ENCODE measurements at places on chromosomes 2 and 18.

- no peak for DNase-seq
These were observed at the start of gene COLEC12 for GRCh38 chr18:500632-501405. TSS of gene COLEC12 (minus strand) at chr18:500701. CDS start at chr18:500514, 187 bp downstream.

GRCh38 chr18:49967171-49967570, 153.8 kb upstream of the ACAA2 start:
- DNase-seq = no peak

GRCh38 chr18:34595690-34596089, 114.4 kb upstream of the DTNA start:
- no peak for DNase-seq

- no peak for DNase-seq
These were observed 300.7 kb upstream of the DLGAP1 start for GRCh38 chr18:4755848-4756247.

DNA sequence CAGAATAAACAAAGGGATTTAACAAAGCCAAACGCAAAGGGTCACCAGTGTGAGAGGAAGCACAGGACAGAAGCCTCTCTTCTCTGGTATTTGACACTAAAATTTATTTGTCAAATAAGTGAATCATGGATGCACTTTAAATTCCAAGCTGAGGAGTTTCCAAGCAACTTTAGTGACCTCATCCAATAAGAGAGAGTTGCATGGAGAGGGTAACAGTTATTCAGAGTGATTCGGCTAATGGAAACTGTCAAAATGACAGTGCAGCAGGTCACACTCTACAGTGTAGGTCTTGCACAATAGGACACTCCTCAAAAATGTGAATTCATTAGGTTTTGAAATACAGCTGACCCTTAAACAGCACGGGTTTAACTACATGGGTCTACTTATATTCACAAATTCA, 103.9 kb upstream of the ACVR1C start:
- DNase-seq = no peak

DNA sequence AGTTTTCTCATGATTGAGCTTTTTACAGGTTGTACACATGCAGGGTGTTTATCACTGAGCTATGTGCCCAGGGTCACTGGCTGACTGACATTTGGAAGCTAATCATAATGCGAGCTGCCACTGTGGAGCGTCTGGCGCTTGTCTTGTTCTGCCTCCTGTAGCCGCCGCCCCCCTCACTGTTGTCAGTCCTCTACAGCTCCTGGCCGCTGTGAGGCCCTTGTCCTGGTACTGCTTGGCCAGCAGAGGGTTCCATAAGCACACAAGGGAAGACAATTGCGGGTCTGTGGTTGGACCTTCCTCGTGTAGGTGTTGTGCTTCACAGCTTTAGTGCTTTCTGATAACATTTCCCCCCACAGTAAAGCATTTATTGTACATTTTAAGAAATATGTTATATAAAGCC, 105.6 kb upstream of the LDLRAD4 start:
- DNase-seq = no peak

DNA sequence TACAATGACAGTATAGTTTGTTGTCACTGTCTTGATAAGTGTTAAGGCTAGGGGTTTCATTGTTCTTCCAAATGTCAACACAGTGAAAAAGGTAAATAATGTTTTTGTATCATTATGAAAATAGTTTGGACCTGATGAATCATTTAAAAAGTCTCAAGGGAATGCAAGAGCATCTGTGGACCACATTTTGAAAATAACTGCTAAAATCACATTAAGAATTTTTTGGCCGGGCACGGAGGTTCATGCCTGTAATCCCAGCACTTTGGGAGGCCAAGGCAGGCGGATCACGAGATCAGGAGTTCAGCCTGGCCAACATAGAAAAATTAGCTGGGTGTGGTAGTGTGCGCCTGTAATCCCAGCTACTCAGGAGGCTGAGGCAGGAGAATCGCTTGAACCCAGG, 10.3 kb downstream of the SCN1A start:
- DNase-seq = no peak

GRCh38 chr2:43255296-43255910, 29.0 kb upstream of the ZFP36L2 start:
- no peak for DNase-seq

- DNase-seq = no peak
These were observed 319.8 kb upstream of the GULP1 start for GRCh38 chr2:187971893-187972292.

- no peak for DNase-seq
These were observed 84.2 kb downstream of the SLC39A10 start for GRCh38 chr2:195741191-195741590.

GRCh38 chr2:60094450-60094929, 459.0 kb downstream of the BCL11A start:
- no peak for DNase-seq

DNA sequence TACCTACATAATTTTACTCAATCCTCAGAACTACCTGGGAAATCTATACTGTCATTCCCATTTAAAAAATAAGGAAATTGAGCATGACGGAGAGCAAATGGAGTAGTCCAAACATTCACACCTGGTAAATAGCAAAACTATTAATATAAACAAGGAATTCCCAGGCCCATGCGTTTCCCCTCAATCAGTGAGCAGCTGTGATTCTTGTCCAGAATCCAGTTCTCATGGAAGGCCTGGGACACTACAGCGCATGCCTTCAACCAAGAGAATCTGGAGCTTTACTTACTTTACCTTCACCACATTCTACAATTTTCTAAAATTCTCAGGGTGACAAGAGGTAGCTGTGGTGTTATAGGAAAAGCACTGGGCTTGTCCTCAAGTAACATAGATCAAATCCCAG, 259.0 kb downstream of the LRATD1 start:
- DNase-seq = no peak

DNA sequence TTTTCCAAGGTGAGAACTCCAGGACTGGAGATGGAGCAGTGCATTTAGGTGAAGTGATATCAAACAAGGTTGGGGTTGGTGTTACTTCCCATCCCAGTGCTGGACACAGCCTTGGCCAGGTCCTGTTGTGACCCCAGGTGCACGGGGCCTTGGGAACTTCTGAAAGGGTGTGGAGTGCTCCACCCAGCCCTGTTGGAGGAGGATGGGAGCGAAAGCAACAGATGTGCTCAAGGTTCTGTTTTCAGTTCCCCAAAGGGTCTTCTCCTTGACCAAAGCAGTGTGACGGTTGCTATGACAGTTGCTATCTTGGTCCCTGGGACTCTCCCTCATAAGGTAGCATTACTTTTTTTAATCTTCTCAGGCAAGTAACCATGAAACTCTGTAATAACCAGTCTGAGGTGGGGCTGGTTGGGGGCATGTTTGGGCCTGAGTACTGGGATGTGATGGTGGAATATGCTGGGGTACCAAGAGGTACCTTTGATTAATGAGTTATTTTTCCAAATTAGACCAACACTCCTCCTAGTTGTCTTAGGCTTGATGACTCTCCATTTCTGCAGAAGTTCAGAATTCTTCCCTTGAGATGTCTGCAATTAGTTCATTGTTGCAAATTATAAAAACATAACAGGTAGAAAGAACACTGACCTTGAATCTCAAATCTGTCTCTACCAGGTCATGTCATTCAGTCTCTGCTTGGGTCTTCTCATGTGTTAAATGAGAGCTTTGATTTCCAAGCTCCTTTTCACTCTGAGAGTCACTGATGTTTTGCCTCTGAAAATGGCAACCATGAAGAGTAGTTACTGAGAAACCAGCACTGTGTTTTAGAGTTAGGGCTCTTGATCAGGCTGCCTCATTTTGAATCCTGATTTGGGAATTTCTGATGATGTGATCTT, 154.5 kb downstream of the RPIA start:
- DNase-seq = no peak

DNA sequence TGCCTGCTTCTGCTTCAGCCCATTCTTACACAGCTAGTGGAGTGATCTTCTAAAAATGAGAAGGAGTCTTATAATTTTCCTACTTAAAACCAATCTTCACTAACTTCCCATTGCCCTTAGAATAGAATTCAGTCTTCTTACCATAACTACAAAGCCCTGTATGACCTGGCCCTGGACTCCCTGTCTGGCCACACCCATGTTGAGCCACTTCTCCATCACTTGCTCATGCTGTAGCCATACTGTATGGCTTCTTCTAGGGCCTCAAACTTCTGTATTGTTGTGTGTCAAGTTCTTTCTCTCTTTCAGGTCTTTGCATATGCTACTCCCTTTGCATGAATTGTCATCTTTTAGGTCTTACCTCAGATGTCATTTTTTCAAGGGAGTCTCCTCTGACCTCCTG, 11.2 kb downstream of the DGUOK start:
- DNase-seq = no peak

DNA sequence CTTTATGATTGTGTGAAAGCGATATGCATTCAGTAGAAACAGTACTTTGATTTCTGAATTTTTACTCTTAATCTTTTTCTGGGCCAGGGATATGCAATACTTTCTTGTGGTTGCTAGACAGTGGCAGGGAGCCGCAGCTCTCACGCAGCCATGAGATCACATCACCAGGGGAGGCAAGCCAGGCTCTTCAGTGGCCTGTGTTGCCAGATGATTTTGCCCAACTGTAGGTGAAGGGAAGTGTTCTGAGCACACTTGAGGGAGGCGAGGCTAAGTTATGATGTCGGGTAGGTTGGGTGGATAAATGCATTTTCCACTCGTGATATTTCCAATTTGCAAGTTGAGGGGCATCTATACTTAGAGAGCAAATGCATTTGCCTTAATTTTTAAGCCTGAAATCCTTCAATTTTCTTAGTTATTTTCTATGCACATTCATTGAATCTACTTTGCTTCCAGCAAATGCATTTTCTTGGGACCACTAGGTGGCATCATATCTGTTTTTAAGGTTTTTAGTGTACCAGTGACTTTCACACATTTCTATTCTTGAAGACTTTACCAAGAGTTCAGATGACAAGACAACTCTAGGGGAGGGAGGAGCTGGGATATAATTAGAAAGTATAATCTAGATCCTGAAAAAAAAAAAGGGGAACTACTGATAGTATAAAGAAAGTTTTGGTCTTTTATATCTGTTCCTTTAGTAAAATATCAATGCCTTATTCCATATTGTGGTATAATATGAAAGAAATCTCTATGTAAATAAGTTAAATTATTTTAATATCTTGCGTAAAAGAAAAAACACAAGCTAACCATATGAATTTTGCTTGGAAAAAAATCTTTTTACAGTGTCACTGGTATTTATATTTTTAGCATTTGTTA, 643.3 kb downstream of the SOCS6 start:
- DNase-seq = no peak

Data from stimulated activated CD4-positive, alpha-beta T cell treated with anti-CD3 and anti-CD28 coated beads, Interleukin-4, amount 100 ng/mL, for 1 hour (primary cell).